Osteoblast (primary cell): ENCODE measurements at places on chromosomes 5 and 9. TPM values are rescaled to one million over a fixed set of nuclear protein-coding genes. Genes with fewer than 3 reads are reported as not detected.
A peak's percentile ranks its signal among the peaks of the same experiment; 100 is the strongest.

DNA sequence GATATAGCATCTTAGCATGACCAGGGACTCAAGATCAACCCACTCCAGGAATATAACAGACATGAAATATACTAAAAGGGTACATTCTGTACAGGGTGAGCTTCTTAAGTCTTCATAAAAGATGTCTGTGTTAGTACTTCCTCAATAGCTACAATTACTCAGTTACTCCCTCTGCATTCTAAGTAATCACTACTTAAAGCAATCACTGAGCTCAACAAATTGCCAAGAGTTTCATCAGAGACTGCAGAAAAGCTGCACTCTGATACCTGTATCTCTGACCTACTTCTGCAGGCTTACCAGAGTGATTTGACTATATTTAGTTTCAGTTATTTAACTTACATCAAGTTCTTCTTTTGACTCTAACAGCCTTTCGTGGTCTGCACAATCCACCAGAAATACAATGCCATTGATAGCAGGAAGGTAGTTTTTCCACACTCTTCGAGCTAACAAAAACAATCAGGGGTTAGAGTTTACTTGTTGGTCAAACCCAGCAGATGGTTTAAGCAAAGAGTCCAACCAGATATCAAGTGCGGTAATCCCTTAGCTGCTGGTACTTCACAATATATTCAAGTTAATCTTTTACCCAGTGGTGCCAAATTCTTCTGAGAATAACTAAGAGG is 23.3 kb downstream of the SAR1B start:
- H3K27ac ChIP-seq = no peak overlapping the region
- peaks cover 68% of the 10 kb centered on the region for H3K36me3 ChIP-seq
- no peak for DNase-seq
- H3K4me3 ChIP-seq = no peak overlapping the region
- no peaks in the 10 kb centered on the region for H3K27me3 ChIP-seq

GRCh38 chr5:16455668-16456067 is 9.9 kb downstream of the ZNF622 start:
- H3K27ac ChIP-seq = peak overlapping the region; percentile 88
- peaks cover 33% of the 10 kb centered on the region for H3K4me1 ChIP-seq
- no peak overlapping the region for H3K4me3 ChIP-seq
- no peak for DNase-seq

- H3K27ac ChIP-seq = no peak overlapping the region
- peaks cover 12% of the 10 kb centered on the region for H3K4me1 ChIP-seq
- H3K4me3 ChIP-seq = no peak overlapping the region
Observed at GRCh38 chr9:116269250-116269649, 115.7 kb downstream of the PAPPA start.

ANKRD31 gene
- total RNA-seq = 0.29 and 0.36 TPM in 2 replicates

ADAMTS13 gene
- total RNA-seq = 1.2 and 1.4 TPM in 2 replicates

DNA sequence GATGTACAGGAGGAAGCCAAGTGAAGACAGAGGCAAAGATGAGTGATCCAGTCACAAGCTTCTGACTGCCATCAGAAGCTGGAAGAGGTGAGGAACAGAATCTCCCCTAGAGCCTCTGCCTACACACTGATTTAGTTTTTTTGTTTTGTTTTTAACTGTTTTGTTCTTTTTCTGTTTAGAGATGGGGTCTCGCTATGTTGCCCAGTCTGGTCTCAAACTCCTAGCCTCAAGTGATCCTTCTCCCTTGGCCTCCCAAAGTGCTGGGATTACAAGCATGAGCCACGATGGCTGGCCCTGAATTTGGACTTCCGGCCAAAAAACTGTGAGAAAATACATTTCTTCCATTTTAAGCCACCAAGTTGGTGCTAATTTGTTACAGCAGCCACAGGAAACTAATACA is 204.7 kb upstream of the ZNF608 start:
- no peaks in the 10 kb centered on the region for H3K36me3 ChIP-seq
- no peak overlapping the region for H3K27ac ChIP-seq
- no peak overlapping the region for H3K4me3 ChIP-seq
- no peaks in the 10 kb centered on the region for H3K4me1 ChIP-seq

- H3K27ac ChIP-seq = peak overlapping the region; percentile 72
- H3K4me1 ChIP-seq = peaks cover 35% of the 10 kb centered on the region
- H3K36me3 ChIP-seq = no peaks in the 10 kb centered on the region
- H3K27me3 ChIP-seq = no peaks in the 10 kb centered on the region
Observed at GRCh38 chr5:68240202-68240601, 24.6 kb downstream of the PIK3R1 start.
